ELR (cell line): ENCODE measurements at places on chromosomes 5 and 9.
A peak's percentile ranks its signal among the peaks of the same experiment; 100 is the strongest.

DNA sequence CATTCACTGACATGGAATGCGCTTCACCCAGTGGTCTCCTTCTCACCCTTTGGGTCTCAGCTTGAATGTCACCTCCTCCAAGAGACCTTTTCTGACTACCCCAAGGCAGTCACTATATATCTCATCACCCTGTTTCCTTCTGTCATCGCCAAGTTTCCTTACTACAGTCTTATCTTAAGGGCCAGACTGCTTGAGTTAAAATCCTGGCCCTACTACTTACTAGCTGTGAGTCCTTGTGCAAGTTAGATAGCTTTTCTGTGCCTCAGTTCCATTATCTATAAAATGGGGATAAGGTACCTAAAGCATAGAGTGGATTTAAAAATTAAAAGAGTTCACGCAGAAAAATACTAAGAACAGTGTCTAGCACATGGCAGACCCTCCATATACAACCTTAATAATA, 132.4 kb downstream of the GABBR2 start:
- no peak for DNase-seq

DNA sequence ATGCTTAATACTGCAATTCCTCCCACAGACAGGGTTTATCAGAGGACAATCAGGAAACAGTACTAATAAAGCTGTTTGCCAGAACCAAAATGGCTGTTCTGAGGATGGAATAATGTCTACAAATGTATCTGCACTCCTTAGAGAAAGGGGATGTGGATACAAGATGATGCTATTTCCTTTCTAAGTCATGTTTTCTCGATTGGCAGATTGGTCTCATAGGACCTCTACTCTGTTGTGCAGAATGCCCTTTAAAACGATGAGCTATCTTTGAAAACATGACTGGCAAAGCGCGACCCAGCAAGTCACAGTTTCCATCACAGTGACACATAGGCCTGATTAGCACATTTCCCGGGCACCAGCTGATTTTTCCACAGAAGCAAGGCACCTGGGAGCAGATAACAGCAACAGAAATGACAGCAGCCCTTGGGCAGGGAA, 54.0 kb downstream of the AOPEP start:
- no peak for DNase-seq

DNA sequence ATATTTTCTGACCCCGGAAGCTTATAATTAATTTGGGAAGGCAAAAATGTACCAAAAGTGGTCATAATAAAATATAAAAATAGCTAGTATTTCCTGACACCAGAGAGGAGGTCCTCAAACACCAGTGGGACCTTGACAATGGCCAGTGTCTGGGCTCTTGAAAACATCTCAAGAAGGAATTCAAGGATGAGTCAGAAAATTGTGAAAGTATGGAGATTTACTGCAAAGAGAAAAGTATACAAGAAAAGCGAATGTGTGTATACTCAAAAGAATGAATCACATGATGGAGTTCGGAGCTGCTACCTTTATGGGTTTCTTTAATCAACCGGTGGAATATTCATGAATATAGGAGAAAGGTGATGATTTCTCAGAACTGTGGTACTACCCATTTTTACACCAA, 1709.0 kb upstream of the WWC1 start:
- no peak for DNase-seq

- no peak for DNase-seq
These were observed 194.3 kb downstream of the SEMA5A start for GRCh38 chr5:9351546-9351945.

- DNase-seq = peak; percentile 58
These were observed 2.9 kb downstream of the FPGS start for GRCh38 chr9:127805620-127806019.

GRCh38 chr9:8683496-8683895, 883.9 kb upstream of the DMAC1 start:
- DNase-seq = no peak

- DNase-seq = no peak
These were observed 9.7 kb downstream of the RGS14 start for GRCh38 chr5:177367323-177367848.

GRCh38 chr9:84285381-84285780, 55.2 kb downstream of the SLC28A3 start:
- no peak for DNase-seq

DNA sequence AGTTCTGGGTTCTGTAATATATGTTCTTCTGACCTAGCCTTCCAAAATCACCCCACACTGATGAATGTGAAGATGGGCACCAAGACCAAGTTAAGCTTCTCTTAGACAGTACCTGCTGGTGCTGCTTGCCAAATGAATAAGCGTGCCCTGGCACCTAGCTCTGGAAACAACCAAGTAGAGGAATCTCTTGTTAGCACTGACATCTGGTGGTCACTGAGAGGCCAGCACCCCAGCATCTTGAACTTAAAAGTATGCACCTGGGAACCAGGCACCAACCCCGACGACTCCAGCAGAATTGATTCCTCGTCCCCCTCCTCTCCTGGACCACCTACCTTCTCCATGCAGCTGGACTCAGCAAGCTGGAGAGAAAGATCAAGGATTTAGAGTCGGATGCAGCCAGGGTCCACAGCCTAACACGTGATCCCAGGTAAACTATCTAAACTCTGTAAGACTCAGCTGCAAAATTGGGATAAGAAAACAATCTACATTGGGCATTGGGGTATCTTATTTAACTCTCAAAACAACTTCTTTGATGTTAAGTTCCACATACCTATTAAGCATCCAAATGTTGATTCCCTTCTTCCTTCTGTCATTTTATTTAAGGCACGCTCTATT, 89.8 kb downstream of the SLC1A3 start:
- DNase-seq = peak; percentile 75

- DNase-seq = no peak
These were observed 50.7 kb upstream of the KCNMB1 start for GRCh38 chr5:170439944-170440269.

DNA sequence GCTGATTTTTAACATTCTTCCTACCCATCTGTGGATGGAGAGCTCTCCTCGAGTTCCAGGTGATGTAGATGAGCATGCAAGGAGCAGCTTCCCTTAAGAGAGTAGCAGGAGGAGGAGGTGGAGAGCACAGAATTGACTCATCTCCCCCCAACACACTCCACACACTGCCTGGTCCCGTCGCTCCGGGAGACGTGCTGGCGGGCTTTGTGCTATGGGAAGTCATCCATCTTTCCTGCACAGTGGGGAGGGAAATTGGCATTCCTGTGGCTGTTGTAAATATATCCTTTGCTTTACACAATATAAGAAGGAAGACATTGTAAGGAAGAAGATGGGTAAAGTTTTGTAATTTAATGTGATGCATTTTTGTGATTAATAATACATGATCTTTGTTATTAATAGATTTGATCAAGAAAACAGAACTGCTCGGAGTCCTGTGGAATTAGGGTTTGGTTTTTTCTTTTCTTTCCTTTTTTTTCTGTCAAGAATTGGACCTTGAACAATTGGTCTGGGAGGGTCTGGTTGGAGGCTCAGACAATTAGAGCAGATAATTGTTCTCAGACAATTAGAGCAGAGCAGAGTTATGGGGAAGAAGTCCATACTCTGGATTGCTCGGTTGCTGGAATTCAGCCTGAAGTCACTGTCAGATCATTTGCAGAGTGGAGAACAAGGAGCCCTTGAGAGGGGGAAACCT, 297.8 kb downstream of the GADD45G start:
- no peak for DNase-seq

DNA sequence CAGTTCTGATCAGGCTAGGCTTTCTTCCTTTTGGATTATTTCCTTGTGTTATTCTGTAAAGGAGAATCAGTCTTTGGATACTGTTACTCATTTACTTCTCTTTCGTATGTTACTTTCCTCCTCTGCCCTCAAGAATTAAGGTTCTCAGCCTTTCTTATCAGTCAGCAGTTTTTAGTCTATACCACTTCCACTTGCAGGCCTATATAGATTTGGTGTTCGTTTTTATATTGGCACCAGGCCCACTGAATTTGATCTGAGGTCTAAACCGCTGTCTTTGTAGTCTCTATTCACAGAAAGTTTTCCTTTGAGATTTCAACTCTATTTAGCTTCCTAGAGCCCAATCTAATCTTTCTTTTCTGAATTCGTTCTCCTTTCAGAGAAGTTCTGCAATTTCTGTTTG, 62.8 kb downstream of the ERBIN start:
- no peak for DNase-seq

DNA sequence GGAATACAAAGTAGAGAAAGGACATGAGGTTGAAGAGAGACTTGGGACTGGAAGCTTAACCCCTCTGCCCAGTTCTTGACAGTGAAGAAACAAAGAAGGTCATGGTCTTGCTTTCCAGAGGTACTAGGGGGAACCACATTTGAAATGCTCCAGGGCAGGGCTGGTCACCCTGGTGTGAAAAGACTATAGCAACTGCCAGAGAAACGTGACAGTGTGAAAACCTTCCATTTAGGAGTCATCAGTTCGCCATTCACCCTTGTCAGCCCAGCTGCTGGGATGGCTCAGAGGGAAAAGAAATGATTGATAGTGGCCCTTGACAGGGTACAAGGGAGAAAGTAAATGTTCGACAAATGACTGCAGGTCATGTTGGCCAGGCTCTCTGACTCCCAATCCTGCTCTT, 56.7 kb downstream of the MAT2B start:
- DNase-seq = no peak

DNA sequence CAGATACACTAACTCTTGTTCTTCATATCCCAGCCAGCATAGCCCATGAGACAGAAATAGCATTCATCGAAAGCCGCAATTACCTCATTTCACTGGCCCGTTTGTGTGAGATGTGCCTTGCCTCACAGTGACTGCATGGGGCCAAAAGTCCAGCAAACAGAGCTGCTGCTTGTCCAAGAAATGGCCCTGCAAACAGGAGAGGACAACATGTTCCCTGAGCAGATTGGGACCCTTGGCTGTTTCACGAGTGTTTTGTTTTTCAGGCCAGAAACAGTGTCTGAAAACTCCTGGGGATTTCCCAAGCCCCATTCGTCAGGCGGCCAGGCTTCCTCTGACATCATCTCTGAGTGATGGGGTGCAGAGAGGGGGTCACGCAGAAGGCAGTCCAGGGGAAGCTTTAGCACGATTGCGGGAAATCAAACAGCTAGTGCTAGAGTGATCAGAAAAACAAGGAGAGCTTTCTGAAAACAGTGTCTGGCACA, 503.6 kb upstream of the PAPPA start:
- DNase-seq = peak; percentile 95
